ENCODE measurements at places on chromosomes 1 and 21.

- no peak for DNase-seq
These were observed 350.9 kb upstream of the ZP4 start for GRCh38 chr1:238241607-238242006.

DNA sequence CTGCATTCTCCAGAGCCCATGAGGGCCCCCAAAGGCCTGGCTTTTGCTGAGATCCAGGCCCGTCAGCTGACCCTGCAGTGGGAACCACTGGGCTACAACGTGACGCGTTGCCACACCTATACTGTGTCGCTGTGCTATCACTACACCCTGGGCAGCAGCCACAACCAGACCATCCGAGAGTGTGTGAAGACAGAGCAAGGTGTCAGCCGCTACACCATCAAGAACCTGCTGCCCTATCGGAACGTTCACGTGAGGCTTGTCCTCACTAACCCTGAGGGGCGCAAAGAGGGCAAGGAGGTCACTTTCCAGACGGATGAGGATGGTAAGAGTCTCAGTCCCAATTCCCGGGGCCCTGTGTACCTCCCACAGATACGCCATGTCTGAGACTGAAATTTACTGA, 39.1 kb downstream of the PTPRU start:
- DNase-seq: no peak

DNA sequence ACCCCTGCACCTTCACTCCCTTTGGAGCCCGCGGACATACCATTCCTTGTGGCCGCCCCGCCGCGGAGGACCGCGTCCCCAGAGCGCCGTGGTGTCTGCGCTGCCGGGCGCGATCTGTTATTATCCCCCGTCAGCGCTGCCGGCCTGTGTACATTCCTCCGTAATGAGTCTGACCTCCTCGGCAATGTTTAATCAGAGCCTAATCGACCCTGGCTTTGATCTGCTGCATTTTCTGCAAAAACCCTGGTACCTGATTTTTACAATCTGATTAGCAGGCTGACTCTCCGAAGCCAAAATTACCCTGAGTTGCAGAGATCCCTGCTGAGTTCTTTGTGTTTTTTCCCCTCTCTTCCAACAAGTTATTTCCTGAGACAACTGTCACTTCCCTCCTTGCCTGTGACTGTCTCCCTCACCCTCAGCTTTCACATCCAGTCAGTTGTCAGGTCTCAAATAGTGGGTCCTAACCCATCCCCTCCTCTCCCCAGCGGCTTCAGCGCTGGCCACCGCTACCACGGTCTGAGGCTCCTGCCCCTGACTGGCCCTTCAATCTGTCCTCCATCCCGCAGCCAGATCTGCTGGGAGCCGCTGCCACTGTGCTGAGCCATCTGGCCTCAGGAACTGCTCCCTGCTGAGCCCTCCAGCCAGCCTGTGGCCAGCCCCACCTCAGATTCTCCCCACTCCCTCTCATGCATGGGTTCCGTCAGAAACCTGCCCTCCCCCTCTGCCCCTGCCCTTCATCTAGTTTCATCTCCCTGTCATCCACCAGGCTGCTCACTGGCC, 53.5 kb downstream of the GLIS1 start:
- no peak for DNase-seq

- DNase-seq: no peak
These were observed 148.6 kb upstream of the ZC3H12A start for GRCh38 chr1:37325509-37326437.

- peak; percentile 67 for DNase-seq
These were observed 35.2 kb downstream of the DNASE2B start for GRCh38 chr1:84433258-84434080.

- DNase-seq: no peak
These were observed 130.3 kb downstream of the CASZ1 start for GRCh38 chr1:10665930-10666850.

DNA sequence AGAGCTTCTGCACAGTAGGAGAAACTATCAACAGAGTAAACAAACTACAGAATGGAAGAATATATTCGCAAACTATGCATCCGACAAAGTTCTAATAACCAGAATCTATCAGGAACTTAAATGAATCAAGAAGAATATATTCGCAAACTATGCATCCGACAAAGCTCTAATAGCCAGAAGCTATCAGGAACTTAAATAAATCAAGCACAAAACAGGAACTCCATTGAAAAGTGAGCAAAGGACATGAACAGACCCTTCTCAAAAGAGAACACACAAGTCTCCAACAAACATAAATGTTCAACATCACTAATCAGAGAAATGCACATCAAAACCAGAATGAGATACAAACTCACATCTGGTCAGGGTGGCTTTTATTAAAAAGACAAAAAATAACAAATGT, 126.9 kb downstream of the VAV3 start:
- DNase-seq: no peak

- DNase-seq: no peak
These were observed 124.1 kb downstream of the KIF26B start for GRCh38 chr1:245278846-245279245.

DNA sequence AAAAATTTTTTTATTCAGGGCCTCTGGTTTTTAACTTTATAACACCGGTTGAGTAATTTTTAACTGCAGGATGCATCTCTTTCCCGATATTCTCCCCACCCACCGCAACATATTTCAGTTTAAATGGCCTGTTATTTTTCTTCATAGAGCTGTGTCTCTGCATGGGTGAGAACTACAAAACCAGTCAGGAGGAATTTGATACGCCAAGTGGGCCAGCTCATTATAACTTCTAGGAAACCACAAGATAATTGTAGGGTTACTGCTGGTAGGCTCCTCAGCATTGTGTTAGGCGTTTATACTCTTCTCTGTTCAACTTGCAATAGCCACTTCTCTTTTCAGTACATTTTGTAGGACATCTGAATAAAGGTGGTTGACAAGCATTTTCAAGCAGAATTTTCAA, 169.7 kb downstream of the PBX1 start:
- DNase-seq: peak; percentile 37

- peak; percentile 57 for DNase-seq
These were observed 372.5 kb upstream of the ST6GALNAC5 start for GRCh38 chr1:76494807-76495206.

DNA sequence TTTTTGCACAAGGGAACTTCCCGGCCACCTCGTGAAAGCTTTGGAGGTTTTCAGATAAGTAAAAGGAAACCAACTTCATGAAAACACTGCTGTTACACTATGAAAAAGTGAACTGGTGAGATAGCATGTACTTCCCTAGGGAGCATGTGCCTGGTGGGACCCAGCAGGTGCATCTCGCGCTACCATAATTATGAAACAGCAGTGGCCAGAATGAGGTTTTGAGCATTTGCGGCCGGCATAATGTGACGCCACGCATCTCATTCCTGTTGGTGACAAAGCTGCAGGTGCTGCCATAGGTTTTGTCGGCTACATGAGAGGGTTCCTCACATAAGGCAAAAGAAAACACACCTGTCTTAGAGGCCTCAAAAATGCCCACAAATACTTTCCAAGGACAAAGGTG, 1.7 kb downstream of the KRTAP10-3 start:
- DNase-seq: no peak

DNA sequence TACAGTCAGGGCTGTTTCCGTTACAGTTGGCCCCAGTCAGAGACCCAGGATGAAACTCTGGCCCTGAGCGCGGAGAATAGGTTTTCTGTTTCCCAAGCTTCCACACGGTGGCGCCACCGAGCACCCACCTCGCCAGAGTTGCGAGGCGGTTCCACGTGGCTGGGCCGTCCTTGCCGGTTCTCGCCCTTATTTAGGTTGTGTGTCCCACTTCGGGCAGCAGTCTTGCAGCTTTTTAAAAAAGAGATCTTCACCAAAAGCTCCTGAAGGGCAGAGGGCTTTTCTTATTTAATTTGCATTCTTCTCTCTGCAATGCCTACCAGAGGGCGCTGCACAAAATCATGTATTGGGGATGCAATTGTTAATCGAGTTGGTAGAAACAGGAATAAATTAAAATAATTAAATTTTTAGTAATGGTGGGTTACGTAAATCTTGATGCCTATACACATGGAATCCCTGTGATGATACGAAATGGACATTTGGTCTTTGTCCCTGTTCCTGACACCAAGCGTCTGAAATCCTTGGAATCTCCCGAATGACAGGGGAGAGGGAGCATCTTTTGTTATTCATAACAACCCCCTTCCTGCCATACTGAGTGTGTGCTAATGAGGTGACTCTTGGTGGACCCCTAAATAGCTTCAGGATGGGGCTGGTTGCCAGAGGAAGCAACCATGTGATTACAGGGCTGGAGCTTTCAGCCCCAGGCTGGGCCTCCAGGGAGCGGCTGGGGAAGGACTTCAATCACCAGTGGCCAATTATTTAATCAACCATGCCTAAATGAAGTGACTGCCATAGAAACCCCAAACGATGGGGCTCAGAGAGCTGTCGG, 5.6 kb upstream of the S100A7 start:
- DNase-seq: peak; percentile 29

GRCh38 chr1:185788386-185788785, 54.2 kb downstream of the HMCN1 start:
- DNase-seq: no peak

GRCh38 chr1:110708974-110709440, 34.3 kb upstream of the KCNA3 start:
- DNase-seq: no peak

DNA sequence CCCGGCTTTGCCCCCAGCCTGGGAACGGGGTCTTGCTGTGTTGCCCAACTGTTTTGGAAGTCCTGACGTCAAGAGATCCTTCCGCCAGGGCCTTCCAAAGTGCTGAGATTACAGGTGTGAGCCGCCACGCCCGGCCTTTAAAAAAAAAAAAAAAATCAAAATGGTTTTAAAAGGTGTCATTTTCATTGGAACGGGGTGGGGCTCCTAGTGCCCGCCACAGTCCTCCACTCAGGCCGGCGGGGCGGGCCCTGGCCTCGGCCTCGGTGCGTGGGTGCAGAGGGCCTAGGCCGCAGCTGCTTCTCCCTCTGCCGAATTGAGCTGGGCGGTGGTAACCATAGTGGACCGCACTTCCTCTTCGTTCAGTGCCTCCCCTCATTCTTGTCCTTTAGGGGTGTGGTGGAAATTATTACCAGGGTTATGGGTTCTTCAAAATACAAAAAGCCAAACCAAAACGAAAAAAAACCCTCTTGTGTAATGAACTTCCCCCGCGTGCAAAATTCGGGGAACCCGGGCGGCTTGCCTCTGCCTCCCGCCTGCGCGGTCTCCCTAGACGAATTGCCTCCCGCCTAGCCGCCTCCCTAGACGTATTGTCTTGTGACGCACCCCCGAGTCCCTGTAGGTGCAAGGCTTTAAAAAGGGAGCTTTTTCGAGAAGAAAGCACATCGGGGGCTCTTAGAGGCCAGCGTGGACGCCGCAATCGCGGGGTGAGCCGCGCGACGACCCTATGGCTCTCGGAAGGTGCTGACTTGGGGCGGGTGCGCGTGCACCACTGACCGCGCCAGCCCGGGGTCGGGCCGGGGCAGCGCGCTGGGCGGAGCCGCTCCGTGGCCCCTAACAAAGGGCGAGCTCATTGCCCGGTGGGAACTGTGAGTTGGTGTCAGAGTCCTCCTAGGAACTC, 10.5 kb upstream of the SPEN start:
- DNase-seq: no peak

DNA sequence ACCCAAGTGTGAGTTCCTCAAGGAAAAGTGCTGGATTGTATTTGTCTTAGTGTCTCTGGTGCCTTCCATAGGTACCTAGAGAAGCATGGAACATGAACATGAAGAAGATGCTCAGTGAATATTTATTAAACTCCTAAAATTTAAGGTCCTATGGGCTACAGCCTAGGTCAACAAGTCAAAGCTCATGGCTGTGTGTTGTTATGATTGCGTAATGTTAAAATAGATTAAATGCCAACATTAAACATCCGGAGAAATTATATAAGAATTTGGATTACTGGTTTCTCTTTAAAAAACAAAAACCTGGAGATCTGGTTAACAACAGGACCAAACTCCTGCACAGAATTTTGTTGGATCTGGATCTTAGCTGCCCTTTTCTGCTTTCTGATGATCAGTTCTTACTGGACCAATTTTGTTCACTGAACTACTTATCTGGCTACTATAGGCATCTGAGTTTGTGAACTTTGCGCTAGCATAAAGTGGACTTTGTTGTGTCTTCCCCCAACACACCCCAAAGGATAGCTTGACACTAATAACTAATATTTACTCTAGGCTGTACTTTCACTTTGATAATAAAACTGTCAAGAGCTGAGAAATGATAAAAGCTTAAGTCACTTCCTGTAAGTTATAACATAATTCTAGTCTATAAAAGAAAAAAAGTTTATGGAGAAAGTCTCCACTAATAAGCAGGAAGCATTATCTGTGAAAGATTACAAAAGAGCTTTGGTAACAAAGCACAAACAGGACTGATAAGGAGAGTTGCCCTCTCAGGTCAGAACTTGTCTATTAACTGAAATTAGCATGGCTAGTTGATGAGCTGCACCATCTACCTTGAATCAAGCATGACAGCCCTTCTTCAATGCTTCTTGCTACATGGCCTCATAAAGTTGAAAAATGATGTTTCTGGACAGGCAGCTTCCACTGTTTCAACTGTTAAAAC, 20.7 kb downstream of the F5 start:
- DNase-seq: no peak

DNA sequence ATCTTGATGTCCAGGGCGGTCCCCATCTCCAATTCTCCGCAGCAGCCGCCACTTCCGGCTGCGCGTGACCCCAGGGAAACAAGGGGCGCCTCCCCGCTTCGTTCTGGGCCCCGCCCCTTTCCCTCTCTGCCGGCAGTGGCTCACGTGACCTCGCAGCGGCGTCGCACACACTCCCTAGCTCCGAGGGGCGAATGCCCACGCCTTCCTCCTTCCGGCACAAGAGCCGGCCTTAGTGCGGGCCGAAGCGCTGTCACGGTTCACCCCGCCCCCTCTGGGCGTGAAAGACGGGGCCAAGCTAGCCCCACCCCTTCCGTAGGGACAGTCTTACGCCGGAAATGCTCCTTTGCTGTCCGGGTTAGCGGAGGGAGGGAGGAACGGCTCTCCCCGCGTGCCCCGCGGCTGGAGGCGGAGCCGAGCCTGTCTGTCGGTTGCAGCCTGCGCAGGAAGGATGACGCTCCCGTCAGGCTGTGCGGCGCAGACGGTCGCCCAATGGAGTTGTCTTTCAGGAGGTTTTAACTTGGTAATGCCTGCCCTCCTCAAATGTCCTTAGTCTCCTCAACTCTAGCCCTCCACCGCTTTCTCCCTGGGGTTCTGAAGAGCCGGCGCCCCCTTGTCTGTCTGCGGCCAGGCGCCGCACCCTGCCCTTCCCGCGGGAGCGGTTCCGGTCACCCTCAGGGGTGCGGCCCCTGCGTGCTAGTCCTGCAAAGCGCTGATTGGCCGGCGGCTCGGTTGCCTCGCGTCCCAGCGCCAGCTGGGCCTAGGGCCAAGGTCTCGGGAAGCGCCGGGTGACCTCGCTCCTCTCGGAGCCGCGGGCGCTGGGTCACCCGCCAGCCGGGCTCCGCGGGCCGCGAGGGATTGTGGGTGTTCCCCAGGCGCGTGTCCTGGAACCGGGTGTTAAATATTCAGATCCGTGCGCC, at the start of gene VPS26C:
Gene VPS26C (minus strand): TSS at position 66 of the 917 bp plus-strand sequence. CDS start 40 bp downstream, at position 26.
- peak; percentile 100 for DNase-seq

DNA sequence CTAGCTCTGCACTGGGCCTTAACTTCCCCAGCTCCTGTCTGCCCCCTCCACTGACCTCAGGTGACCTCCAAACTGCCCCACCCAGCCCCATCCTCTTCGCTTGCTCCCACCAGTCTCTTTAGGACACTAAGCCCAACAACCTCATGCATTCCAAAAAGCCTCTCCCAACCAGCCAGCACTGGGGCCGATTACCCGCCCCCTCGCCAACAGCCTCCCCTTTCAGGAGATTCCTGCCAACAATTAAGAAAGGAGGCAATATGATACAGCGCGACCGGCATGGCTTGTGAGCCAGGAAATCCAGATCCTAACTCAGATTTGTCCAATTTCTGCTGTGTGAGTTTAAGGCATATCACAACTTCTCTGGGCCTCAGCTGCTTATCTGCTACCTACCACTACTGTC, 14.7 kb downstream of the KANK4 start:
- DNase-seq: no peak
